ENCODE measurements at places on chromosomes 12 and 14.

DNA sequence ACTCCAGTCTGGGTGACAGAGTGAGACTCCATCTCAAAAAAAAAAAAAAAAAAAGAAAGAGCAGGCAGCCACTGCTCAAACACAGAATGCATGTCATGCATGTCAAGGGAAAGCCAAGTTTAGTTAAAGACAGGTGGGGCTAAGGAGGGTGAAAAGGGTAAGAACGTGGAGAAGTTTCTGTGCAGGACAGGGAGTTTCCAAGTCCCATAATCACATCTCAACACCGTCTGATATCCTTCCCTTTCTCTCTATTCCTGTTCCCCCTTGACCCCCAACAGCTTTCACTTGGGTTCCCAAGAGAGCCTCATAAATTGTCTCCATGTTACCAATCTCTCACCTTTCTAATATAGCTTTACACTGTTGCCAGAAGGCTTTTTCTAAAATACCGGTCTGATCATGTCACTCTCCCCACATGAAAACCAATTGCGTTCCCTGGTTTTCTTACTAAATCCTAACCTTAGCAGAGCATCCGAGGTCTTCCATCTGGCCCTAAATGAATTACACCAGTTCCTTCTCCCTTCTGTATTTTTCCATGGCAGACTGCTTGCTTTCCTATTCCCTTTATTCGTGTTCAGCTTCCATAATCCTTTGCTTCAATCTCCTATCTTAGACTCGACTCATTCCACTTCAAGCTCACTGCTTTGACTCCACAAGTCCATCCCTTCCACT is 37.0 kb downstream of the LIMA1 start:
- DNase-seq, result no peak

DNA sequence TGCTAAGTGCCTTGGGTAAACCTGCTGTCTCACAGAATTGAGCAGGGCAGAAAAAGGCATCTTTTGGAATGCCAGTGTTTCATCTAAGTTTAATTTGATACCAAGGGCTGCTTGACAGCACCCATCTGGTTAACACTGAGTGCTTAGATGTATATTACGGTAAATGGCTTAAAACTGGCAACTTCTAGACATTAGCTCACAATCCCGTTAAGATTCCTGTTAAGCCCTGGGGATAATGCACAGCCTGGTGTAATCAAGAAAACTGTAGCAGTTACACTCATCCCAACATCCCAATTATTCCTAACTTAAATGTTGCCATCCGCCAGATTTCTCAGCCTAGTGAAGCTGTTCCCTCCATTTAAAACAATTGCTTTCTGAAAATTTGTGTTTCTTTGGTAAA is 29.9 kb downstream of the PPFIBP1 start:
- no peak for DNase-seq

- DNase-seq, result no peak
These were observed 70.4 kb upstream of the RIC8B start for GRCh38 chr12:106704081-106704480.

DNA sequence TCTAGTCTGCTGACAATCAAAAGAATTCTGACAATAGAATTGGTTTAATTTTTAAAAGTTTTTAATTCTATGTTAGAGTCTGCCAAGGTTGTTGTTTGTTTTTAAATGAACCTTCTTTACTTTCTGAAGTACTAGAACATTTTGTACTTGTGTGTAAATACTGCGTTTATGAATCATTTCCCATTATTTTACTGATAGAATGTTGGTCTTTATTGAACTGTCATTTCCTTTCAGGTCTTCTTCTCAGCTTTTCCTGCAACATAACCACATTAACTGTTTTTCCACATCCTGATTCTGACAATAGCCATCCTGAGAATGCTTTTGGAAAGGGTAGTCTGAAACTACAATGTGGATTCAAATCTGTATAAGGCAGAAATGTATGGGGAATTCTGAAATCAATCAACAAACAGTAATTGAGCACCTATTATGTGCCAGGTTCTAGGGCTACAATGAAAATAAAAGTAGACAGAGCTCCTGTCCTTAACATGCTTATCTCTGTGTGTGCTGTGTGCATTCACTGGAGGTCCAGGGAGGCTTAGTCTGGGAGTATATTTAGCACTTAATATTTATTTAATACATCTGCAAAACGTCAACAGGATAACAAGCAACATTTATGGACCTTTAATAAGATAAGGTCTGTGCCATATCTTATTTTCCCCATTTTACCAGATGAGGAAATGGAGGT is 73.1 kb upstream of the SLC38A2 start:
- DNase-seq, result no peak

DNA sequence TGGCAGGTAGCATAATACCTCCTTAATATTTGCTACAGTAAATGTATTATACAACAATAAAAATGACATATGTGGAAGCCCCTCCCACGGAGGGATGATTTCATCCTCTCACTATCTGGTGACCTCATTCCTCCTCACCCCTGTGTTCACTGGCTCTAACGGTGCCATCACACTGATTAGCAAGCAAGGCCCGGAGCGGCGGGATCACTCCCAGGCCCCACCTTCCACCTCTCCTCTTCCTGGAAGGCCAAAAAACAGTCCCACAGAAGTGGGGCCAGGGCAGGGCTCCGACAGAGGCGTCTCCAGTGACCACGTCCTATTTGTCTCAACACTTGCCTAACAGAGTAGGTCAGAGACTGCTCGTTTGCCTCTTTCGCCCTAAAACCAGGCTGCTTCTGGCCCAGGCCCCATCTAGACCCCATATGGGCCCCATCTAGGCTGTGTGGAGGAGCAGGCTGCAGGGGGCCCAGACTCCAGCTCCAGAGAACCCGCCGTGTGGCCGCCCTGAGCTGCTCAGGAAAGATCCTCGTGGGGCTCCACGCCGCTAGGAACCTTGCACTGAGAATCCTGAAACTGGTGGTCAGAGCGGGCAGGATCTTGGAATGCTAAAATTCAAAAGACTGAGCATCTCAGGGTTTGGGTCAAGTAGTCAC is 3.7 kb downstream of the SELPLG start:
- no peak for DNase-seq

- DNase-seq, result no peak
These were observed 606.3 kb upstream of the LRFN5 start for GRCh38 chr14:41000350-41000749.

DNA sequence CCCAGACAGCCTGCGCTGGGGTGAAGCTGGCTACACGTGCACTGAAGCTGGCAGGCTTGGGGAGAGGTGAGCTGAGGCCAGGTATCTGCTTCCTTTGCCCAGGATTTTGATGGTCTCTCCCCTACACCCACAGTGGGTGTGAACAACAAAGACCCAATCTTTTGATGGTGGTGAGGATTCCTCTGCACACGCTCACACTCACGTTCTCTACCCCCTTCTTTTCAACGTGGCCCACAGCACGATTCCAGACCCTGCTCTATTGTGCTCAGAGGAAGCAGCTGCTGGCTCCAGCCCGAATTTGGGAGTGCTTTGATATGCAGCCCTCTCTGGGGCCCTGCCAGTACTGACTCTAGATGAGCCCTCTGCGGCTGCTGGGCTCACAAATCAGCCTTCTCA is 4.9 kb downstream of the CD9 start:
- DNase-seq, result no peak
